ENCODE measurements at places on chromosomes 1 and 21.
A peak's percentile ranks its signal among the peaks of the same experiment; 100 is the strongest.

DNA sequence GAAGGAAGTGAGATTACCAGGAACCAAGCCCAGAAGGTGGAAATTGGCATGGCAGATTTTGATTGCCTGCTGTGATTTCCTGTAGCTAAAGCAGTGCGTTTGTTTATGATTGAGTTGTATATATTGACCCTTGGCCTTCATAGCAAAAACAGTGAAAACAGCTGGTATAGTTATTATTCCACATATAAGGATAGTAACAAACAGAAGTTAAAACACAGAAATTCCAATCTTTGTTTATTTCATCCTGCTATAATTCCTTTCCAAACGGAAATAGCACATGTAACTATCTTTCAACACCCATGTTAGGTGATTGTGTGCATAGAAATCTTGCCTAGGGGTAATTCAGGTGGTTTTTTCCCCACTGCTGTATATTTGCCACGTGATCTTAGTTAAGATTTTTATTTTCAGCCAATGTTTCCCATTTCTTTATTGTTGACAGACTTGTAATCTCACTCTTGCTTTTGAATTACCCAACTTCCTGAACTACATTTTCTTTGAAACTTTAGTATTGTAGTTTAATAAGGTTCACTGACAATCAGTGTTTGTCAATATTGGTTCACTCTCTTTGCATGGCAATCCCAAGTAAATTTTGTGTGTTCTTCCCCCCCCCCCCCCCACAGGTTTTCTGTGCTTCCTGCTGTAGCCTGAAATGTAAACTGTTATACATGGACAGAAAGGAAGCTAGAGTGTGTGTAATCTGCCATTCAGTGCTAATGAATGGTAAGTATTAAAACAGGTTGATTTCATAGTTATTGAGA, 102.7 kb downstream of the CC2D1B start:
- no peak for DNase-seq

GRCh38 chr1:231236208-231236591, 4.8 kb upstream of the GNPAT start:
- peak; percentile 25 for DNase-seq

- DNase-seq: peak; percentile 19
Observed at GRCh38 chr1:221829327-221830015, 87.6 kb upstream of the DUSP10 start.

GRCh38 chr1:9164919-9165318, 36.0 kb upstream of the GPR157 start:
- no peak for DNase-seq

DNA sequence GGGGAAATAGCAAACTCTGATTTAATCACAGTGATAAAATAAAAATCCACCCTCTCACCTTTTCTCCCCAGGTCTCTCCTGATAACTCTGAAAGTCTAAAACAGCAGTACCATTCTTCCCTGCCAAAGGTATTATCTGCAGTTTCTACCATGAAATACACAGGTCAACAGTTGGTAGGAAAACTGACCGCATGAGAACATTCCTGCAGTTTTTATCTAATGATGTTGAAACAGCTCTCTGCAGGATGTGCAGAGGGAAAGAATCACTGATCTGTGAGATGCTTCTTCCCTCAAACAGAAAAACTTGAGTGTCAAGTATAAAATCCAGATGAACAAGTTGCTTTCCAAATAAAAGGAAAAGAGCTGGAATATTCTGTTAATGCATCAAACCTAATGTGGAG, 39.1 kb downstream of the KCNJ6 start:
- DNase-seq: no peak

DNA sequence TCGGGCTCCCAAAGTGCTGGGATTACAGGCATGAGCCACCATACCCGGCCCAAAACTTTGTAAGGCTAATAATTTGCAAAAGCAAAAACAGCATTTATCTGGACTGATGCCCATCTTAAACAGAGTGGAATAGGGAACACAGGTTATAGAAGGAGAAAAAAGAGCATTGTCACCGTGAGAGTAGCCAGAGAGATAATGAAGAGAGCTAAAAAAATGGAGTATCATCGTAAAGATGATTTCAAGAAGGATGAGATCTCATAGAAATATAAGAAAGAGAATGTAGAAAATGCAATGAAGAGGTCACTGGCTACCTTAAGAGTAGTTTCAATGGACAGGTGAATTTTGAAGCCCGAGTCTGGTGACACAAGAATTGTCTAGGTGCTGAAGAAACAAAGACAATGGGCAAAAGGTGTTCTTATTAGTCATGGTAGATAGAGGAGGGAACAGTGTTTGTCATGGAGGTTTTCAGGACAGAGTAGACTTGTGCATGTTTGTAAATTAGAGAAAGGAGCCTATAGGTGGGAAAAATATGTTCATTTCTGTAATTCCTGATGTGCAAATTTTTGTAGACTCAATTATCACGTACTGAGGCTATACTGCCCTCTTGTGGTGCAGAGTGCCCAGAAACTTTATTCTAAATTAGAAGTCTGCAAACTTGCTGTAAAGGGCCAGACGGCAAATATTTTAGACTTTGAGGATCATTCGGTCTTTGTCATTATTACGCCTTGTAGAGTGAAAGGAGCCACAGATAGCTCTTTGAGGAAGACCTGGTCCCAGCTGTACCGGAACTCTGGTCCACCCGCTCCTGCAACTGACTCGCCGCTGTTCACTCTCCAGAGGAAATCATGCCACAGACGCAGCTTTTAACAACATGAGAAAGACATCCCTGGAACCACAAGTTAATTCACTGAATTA, 8.1 kb upstream of the TMEM183A start:
- peak; percentile 81 for DNase-seq

All from suppressor macrophage (primary cell).